ENCODE measurements at places on chromosomes 7 and 10.

- DNase-seq = no peak
Measured at GRCh38 chr10:60388709-60389301, 870 bp downstream of the ANK3 start.

GRCh38 chr7:106358103-106358663 lies 73.4 kb upstream of the NAMPT start:
- no peak for DNase-seq

DNA sequence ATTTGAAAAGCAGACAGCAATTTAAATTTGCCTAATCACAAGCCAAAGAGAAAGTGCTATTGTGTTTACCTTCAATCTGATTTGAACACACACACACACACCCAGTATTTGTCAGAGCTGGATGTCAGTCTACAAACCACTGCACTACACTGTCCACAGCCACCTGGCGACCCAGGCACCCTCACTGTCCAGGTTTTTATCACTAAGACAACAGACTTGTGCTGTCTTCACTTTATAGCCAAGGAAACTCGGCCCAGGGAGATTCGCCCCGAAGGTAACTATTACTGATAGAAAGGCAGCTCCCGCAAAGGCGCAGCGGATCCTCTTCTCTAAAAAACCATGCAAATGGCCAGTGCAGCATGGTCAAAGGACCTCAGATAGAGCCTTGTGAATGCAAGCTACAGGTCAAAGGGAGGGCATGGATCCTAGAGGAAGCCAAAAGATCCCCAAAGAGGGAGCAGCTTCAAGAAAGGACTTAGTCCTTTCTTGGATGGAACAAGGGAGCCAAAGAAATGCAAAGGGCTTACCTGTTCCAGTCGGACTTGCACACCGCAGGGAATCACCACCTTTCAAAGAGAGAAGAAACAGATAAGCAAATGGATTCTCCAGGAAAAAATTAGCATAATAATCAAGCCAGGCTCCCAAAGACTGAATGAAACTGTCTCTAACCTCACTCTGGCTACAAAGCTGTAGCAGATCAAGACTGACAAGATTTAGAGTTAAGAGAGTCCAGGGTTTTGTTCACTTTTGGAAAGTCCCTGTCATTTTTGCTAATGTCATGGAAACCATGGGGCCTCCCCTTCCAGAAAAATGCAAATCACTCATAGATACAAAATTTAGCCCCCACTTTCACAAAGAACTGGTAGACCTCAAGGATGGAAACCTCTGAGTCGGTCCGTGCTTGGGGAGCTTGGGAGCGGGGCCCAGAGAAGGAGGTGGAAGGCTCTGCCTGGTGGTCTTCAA lies 101.1 kb downstream of the TNS3 start:
- no peak for DNase-seq

- no peak for DNase-seq
Measured at GRCh38 chr7:21318916-21319270, 109.0 kb upstream of the SP4 start.

- no peak for DNase-seq
Measured at GRCh38 chr7:130875-131780, 61.2 kb upstream of the FAM20C start.

DNA sequence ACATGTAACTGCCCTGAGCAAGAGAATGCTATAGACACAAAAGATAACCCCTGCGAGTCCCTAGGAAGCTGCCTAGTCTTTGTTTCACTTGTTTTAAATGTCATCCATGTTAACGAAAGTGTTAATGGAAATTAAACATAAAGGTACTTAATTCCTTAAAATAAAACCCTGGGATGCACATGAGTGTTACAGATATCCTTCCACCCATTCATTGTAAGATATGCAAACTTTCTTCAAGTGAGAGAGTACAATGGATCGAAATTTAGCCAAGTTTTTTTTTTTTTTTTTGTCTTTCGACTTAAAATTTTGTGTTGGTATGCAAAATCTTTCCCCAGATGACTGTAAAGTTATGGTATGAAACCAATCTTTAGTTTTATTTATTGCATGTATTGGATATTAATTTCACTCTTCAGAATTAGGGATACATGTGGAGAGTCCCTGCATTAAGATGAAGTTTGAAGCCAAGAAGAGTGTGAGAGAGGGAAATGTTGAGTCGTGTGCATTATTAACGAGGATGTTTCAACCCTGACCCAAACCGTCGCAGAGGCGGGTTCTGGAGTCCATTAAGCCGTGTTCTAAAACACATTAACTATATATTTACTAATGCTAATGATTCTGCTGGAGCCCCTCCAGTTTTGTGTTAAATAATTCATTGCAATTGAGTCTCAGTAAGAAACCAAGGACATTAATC lies 1.6 kb downstream of the CDK14 start:
- DNase-seq = no peak

- DNase-seq = no peak
Measured at GRCh38 chr10:78025685-78026364, 3.5 kb downstream of the POLR3A start.

GRCh38 chr7:110397927-110398660 lies 692.8 kb upstream of the LRRN3 start:
- no peak for DNase-seq

- no peak for DNase-seq
Measured at GRCh38 chr10:48541144-48541795, 63.6 kb downstream of the ARHGAP22 start.

DNA sequence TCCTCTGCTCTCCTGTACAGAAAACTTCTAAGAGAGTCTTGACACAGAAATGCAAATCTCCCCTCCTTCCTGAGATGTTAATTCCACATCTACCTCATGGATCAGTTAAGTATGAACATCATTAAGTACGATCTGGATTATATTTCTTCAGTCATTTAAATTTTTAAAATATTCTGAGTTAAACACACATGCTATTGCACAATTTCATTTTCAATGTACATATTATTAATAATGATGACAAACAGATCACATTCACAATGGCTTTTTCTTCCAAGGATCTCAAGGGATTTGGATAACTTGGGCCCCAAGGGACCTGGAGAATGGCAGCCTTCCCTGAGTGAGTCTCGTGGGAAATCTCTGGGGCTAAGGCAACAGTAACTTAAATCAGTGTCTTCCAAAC lies 16.2 kb downstream of the BEND7 start:
- DNase-seq = no peak

GRCh38 chr10:43160046-43160920 lies 22.0 kb downstream of the CSGALNACT2 start:
- peak; percentile 17 for DNase-seq

DNA sequence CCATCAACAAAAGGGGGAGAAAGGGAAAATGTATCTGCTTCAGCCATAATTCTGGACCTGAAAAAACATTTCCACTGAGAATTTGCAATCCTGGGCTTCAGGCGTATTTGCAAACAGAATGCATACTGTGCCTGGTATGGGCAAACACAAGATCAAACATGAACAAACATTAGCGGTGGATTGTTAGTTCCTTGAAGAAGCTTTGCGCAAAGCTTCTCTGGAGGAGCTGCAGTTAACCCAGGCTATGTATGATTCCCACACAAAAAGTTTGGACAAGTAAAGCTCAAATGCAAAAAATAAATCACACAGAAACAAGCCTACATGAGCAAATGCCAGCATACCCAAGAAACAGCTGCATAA lies 20.4 kb upstream of the HILPDA start:
- DNase-seq = no peak

DNA sequence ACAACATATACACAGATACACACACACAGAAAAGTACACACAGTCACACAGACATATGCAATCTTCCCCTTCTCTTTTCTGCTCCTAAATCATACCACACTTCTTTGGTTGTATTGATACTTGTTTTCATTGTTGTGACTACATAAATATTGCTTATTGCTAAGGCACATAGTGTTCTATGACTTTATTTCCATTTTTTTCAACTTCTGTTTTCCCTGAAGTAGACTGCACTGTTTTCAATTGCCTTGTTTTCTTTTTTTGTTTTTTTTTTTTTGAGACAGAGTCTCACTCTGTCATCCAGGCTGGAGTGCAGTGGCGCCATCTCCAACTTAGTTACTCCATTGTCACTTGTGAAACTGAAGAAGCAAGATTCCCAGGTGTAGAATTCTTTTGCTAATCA lies 10.0 kb upstream of the PRKAR2B start:
- no peak for DNase-seq

DNA sequence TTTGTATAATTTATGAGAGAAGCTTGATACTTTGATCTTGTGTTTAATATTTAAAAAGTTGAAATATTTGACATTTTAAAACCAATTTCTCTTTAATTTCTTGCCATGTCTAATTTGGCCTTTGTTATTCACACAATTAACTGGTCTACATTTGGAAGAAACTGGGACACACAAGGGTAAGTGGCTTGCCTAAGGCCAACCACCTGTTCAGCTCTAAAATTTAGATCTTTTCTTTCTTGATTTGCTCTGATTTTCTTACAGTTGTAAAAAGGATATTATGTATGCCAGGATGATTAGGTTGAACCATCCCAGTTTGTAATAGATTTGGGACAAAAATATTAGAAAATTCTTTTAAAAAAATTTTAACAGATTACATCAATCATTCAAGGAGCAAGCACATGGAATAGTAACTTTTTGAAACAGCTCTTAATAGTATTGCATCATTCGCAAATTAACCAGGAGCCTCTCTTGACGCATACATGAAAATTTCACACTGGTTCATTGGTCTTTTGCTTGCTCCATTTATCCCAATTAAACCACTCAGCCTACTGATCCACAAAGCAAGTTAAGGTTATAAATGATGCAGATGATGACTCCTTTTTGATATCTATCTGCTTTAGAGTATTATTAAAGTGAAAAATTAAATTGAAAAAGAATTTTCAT lies 222.4 kb upstream of the SLC26A5 start:
- DNase-seq = no peak

DNA sequence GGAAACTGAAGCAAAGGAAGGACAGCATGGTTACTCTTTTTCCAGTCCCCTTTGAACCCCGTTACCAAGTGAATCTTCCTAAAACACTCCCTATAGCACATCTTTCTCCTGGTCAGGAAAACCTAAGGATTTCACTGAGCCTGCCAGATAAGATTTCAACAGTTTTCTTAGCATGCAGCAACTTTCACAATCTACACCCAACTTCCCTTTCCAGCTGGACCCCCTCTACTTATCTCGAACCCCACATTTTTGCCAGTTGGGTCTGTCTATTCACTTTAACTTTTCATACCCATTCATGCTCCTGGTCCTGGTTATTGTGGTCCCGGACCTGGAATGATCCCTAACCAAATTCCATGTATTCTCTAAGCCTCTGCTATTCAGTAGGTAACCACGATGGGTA lies 14.9 kb upstream of the CPVL start:
- no peak for DNase-seq

DNA sequence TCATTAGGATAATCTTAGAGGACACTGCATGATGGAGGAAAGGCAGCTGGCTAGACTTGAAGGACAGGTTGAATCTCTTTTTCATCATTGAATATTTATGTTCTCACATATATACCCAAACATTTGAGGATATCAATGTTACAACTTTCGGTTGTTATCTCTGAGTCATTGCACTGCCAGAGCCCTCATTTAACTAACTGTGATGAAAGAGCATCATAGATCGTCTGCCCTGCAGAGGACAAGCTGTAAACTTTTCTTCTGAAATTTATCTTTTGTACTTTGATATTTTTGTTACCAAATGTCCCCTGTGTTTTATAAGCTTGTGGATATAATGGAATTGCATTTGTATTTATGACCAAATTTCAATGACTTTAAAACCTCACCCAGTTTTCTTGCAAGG lies 298.7 kb downstream of the PHF14 start:
- no peak for DNase-seq

DNA sequence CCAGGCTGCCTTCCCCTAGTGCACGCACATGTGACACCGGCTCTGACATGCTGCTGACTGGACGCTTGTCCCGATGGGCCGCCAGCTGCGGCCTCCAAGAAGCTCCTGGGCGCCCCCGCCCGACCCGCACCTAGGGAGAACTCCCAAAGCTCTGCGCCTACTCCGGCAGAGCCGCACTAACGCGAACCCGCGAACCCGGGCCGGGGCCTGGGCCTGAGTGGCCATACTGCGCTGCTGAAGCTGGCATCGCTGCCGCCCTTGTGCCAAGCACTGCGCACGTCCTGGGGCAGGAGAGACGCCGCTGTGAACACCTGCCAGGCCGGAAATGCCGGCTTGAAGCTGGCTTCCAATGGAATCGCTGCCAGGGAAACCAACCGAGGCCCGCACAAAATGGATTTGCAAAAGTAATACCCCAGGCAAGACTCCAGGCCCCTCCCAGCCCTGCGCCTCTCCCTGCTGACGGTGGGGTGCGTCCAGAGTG lies 85.1 kb downstream of the WASHC2A start:
- no peak for DNase-seq

GRCh38 chr7:1460821-1461645 lies 1.8 kb upstream of the MICALL2 start:
- DNase-seq = no peak

DNA sequence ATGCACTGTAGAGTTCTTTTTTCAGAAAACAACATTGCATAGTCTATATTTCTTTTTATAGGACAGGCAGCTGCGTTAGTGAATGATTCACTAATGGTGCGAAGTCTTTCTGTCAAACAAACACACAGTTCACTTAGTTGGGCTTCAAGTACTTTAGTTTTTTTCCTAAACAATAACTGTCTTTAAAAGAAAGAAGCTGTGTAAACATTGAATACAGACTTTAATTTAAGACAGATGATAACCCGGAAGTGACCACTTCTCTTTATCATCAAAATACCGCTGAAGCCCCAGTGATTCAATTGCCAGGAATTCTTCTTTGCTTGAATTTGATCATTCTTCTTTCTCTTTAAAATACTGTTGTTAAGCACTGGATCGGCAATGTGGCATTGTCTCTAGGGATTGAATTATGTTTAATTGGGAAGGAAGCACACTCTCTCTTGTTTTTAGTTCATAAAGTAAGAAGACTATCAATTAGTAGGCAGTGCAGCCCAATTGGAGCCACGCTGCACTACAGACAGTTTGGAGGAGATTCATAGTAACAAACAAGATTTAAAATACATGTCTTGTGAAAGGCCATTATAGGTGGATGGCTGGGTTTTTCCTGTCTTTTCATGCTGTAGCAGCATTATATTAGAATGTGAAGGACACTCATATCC lies 30.4 kb downstream of the CNTNAP2 start:
- DNase-seq = no peak

GRCh38 chr7:157282141-157282801 lies 54.5 kb upstream of the DNAJB6 start:
- no peak for DNase-seq

GRCh38 chr7:98755138-98755898 lies 114.5 kb downstream of the TMEM130 start:
- DNase-seq = no peak

GRCh38 chr7:106045586-106045985 lies 66.5 kb downstream of the SYPL1 start:
- DNase-seq = no peak

- no peak for DNase-seq
Measured at GRCh38 chr7:73669288-73669701, 1.7 kb downstream of the VPS37D start.

GRCh38 chr10:71006506-71006905 lies 118.1 kb upstream of the PCBD1 start:
- no peak for DNase-seq

- no peak for DNase-seq
Measured at GRCh38 chr7:112122144-112122543, 84.1 kb downstream of the DOCK4 start.

GRCh38 chr10:19915816-19916215 lies 99.6 kb downstream of the PLXDC2 start:
- no peak for DNase-seq

Measured in CD4-positive, alpha-beta T cell treated with Interleukin-15 for 4 hours (primary cell).